ENCODE measurements at places on chromosomes 6 and 20. TPM values are rescaled to one million over a fixed set of nuclear protein-coding genes. Genes with fewer than 3 reads are reported as not detected.

DNA sequence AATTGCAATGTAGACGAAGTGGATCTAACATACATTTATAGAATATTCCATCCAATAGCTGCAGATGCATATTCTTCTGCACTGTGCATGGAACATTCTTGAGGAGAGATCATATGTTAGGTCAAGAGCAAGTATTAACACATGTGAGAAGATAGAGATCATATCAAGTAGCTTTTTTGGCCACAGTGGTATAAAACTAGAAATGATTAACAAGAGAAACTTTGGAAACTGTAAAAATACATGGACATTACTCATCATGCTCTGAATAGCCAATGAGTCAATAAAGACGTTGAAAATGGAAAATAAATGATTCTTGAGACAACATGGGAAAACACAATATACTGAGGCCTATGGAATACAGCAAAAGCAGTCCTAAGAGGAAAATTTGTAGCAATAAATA, 94.2 kb downstream of the STXBP5 start:
- no peak for DNase-seq

DNA sequence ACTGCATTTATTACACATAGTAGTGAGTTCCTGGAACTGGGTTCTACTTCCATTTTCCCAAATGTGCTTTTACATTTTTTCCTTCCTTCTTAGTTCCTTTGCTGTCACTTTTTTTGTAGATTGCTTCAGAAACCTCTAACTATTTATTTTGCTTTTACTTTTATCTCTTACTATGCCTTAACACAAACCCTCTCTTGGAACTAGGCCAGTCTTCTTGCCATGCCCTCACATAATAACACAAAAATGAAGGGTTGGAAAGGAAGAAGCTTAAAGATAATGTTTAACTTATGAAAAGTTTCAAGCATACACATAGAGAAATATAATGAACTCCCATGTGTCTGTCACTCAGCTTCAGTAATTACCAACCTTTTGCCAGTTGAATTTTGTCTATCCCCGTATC, 27.1 kb downstream of the TOP1 start:
- DNase-seq = no peak

GRCh38 chr20:62755817-62756724, 40.2 kb upstream of the MRGBP start:
- DNase-seq = peak; percentile 47

- DNase-seq = no peak
Observed at GRCh38 chr6:26304213-26304796, 60.7 kb upstream of the BTN3A2 start.

DNA sequence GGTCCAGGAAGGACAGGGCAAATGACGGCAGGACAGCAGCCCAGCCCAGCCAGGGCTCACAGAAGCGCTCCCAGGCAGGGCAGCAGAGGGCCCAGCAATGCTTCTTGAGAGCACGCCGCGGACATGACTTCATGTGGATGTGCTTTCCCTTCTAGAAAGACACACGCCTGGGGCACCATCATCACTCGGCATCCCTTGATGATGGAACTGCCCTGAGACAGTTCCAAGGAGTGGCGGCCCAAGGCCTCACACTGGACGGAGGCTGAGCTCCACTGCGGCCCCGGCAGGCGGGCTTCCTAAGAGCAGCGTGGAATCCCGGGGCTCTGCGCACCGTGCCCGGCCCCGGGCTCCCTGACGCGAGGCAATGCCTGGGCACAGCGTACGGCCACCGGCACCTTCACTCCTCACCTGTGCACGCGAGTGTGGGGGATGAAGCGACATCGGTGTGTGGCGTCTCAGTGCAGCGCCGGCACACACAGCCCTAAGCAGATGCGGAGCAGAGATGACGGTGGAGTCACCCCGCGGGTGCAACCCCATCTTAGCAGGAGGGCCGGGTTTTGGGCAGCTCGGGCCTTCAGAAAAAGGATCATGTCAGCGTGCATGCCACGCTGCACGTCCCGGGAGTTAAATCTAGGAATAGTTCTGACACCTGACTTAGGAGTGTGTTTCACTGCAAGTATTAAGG, 86.6 kb downstream of the THBS2 start:
- DNase-seq = no peak

GRCh38 chr6:5930968-5931367, 75.8 kb downstream of the NRN1 start:
- DNase-seq = no peak

DNA sequence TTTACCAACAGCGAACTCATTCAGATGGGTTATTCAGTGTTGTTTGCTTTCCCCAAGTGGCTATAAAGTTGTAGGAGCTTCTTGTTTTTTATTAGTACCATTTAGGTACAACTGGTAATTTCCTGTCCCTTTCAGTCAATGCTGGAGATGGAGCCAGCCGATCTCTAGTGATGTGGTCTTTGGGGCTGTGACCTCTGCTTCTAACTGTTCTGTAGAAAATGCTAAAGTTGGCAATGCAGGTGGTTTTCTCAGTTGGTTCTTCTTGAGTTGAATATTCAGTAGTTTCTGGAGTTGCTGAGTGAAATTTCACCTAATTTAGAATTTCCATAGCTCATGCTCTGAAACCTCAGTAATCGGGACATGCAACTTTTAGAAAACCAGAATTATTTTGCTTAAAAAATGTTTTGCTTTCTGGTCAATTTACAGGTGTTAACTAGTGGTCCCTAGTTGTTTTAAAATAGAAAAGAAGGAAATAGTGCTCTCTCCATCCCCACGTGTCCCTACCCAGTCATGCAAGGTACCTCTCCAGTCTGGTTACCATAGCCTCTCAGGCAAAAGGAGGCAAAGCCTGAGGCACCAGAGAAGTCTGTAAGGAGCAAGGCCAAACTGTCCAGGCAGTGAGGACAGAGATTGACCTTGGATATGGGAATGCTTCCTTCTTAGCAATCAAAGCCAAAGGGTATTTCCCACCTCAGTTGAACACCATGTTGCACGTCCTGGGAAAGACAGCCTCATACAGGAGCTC, 27.3 kb upstream of the GABRR1 start:
- DNase-seq = no peak

- no peak for DNase-seq
Observed at GRCh38 chr6:40695114-40695513, 108.0 kb upstream of the LRFN2 start.

- no peak for DNase-seq
Observed at GRCh38 chr6:113363048-113363798, 493.9 kb upstream of the MARCKS start.

DNA sequence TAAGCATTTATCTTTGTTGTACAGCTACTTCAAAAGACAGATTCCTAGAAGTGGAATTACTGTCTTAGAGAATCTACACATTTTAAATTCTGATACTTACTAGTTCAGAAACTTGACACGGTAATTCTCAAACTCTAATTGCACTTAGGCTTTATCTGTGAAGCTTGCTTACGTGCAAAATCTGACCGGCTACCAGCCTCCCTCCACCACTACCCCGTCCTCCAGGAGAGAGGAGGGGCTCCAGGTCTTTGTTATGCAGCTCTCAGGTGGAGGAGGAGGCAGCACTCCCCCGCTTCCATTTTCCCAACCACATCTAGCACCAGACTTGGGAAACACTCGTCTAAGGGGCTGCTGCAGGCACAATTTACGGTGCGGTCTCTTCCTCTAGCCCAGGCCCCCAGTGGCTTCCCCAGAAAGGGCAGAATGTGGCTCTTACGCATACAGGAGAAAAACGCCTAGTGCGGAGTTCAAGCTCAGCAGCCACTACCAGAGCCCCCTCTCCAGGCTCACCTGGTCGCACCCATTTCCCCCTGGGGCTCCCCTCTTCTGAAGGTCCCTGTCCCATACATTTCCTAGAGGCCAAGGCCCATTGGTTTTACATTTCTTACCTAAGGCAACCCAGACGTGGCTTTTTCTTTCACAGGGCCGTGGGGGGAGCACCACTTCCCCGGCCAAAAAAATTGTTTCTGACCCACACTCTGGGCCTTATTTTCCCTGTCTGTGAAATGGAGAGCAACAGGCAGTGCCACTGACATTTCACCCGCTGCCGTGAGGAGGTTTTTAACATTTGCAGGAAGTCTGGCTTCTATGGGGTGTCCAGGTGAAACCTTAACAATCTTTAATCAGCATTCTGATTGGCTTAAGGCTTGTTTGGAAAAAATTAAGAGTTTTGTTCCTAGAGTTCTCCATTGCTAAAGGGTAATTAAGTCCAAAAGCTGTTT, 1.6 kb upstream of the TGIF2 start:
- no peak for DNase-seq

- no peak for DNase-seq
Observed at GRCh38 chr6:110755411-110755834, 59.8 kb downstream of the CDK19 start.

DNA sequence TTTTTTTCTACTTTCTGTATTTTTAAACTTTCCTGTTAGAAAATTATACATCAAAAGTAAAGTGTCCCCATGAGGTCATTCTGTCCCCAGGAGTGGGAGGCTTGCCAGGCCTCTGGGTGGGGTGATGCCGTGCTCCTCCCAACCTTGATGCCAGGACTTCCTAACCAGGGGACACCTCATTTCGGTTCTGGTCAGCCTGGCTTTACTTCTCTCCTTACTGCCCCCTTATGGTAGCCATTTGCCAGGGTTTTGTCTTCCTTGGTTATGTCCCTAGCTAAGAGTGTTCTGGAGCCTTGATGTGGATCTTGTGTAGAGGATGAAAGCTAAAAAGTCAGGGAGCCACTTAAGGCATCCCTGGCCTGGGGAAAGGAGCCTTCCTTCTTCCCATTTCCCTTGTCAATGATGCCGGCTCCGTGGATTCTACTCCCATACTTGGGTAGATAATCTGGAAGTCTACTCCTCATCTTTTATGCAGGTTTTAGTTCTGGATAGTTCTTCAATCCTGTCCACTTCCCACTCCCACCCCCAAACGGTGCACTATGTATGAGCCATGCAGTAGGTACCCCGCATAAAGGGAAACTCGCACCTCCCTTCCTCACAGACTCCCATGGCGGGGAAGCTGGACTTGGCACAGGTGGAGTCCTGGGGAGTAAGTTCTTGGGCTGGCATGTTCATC, 164.1 kb upstream of the SALL4 start:
- no peak for DNase-seq

DNA sequence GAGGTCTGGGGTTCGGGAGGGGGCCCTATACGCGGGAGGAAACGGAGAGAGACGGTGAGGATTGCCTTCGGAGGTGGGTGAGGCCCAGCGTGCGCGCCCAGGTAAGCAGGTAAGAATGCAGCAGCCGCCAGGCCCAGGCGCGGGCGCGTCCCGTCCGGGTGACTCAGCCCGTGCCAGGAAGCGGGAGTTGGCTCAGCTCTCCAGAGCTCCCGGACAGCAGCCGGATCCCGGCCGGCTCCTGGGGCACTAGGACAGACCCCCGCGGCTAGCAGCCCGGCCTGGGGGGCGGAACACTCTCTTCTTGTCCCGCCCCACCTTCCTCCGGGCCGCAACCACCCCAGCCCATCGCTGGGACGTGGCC, 1.5 kb upstream of the MDFI start:
- DNase-seq = peak; percentile 66

DNA sequence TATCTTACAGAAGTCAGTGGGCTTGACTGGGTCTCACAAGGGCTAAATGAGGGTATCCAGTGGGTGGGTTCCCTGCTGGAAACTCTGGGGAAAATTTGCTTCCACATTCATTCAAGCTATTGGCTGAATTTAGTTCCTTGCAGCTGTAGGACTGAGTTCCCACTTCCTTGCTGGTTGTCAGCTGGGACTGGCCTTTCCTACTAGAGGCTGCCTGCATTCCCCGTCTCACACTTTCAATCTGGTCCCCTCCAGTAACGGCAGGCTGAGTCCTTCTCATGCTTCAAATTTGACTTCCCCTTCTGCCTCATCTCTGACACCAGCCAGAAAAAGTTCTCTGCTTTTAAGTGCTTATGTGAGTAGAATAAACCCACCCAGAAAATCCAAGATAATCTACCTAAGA, 4.4 kb downstream of the CSNK2A1 start:
- DNase-seq = no peak

- DNase-seq = peak; percentile 72
Observed at GRCh38 chr6:133891149-133891926, 2.4 kb downstream of the TCF21 start.

- DNase-seq = no peak
Observed at GRCh38 chr20:23241416-23241815, 109.2 kb upstream of the NXT1 start.

DNA sequence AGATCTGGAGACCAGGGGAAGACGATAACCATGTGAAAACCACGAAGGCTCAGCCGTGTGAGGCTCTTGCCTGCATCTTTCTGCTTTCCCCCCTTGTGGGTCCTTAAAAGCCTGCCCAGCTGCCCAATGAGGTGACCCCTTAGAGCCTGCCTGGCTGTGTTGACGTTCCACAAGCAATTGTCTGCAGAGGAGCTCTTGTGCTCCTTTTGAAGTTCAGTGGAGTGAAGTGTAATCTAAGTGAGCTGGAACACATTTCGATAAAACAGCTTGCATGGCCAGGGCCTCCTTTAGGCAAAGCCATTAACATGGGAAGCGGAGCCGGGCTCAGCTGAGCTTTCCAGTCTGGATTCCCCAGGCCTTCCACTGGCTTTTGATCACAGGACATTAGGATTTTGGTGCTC, 27.3 kb upstream of the TCP11 start:
- no peak for DNase-seq

DNA sequence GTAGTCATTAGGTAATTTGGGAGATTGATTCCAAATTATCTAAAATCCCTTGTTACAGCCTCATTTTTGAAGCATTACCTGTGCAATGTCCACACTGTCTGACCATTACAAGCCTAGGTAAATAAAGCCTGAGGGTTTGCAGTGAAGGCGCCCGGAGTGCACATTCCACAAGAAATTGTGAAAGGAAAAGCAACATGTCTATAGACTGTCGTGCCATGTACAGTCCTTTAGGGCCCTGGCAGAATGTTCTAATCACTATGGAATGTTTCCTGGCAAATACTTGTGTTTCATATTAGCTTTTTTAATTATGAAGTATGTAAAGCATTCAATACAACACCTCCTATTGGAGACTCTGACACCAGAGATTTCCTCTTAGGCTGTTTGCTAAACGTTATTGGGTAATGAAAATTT, 28.9 kb downstream of the PREP start:
- DNase-seq = no peak

DNA sequence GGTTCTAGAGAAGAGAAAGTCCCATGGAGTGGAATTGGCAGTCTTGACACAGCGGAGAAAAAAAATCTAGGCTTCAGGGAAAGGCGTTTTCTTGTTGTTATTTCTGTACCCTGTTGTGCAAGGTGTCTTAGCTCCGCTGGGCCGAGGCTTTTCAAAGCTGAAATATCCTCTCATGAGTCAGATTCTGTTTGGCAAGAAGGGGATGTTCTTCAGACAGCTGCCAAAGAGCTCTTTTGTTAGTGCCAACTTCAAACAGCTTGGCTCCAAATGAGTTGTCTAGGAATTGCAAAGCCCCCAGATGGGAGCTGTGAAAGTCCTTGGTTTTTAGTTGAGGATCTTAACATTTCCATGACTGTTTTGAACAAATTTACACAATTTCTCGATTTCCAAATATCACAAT, 45.6 kb downstream of the LRRN4 start:
- no peak for DNase-seq

The KCNK5 gene
- total RNA-seq = 3.9 TPM

The WFDC10B gene
- total RNA-seq = not detected

The RAET1L gene
- not detected for total RNA-seq

The GLP1R gene
- not detected for total RNA-seq

The LGSN gene
- total RNA-seq = 0.14 TPM

The CLPSL1 gene
- total RNA-seq = not detected

The CYP39A1 gene
- total RNA-seq = 0.83 TPM

The SLC2A10 gene
- total RNA-seq = 7.3 TPM

The AGER gene
- 10.2 TPM for total RNA-seq

The AVP gene
- not detected for total RNA-seq

The CCN5 gene
- 0.51 TPM for total RNA-seq

The DLL1 gene
- 34.7 TPM for total RNA-seq

The TNNC2 gene
- not detected for total RNA-seq

Measured in spleen (tissue), 13 donors.